ENCODE measurements at places on chromosomes 2 and 18.

DNA sequence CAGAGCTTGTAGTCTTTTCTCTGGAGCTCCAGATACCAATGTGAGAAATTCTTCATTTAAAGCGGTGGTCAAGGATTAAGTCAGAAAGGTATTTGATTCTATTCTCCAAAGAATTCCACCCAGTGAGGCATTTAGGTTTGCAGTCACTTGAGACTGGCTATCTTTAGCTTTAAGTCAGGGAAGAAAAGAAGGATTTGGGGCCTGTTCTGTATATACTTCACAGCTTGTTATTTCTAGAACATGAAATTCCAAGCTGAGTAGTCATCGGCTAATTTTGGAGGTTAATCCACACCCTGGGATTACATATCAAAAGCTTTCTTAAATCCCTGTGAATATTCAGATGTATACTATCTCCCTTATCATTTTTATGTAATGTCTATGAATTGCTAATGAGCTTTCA lies 39.4 kb downstream of the MYOM1 start:
- no peak for DNase-seq

GRCh38 chr2:69770193-69770702 lies 28.3 kb downstream of the ANXA4 start:
- DNase-seq = no peak

GRCh38 chr2:47554311-47554905 lies 151.5 kb downstream of the MSH2 start:
- no peak for DNase-seq

- DNase-seq = no peak
These were observed 31.6 kb downstream of the LIMS1 start for GRCh38 chr2:108565778-108566375.

GRCh38 chr2:150643114-150643725 lies 155.8 kb upstream of the RND3 start:
- DNase-seq = no peak

DNA sequence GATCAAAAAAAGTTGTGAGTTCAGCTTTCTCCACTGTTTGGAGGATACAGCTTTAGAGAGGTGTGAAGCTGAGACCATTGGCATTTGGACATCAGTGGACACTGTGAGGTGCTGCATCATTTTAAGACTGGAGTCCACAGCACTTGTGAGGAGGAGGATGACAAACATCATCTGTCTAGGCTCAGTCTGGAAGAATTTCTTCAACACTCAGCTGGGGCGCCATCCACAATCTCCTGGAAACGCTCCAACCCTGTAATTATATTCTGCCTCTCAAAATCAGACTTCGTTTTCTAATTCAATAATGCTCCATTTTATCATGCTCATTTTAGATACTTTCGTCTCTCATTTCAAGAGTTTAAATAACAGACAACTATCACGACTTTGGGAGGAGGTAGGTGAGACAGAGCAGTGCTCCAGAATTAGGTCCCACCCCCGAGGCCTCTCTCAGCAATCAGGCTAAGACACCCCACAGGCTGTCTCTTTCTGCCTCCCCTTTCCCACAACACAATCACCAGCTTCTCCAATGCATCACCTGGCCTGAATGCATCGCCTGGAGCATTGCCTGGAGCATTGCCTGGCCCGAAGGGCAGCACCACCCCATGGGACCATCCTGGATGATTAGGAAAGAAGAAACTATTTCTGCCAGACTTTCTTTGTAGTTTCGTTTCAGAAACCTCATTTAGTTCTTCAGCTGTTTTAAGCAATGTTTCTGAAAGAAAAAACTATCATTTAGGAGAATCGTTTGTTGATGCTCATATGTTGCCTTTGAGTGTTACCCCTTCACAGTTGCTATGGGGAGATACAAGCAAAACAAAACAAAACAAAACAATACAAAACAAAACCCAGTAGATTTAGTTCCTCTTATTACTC lies 37.0 kb upstream of the DPP10 start:
- DNase-seq = no peak

GRCh38 chr18:9919564-9920232 lies 5.9 kb downstream of the VAPA start:
- DNase-seq = no peak

Measured in stimulated activated CD8-positive, alpha-beta memory T cell treated with anti-CD3 and anti-CD28 coated beads, Interleukin-15, amount 100 ng/mL, for 4 hours (primary cell).